Activated CD8-positive, alpha-beta memory T cell treated with anti-CD3 and anti-CD28 coated beads for 1 hour (primary cell): ENCODE measurements at places on chromosomes 2 and 18.

DNA sequence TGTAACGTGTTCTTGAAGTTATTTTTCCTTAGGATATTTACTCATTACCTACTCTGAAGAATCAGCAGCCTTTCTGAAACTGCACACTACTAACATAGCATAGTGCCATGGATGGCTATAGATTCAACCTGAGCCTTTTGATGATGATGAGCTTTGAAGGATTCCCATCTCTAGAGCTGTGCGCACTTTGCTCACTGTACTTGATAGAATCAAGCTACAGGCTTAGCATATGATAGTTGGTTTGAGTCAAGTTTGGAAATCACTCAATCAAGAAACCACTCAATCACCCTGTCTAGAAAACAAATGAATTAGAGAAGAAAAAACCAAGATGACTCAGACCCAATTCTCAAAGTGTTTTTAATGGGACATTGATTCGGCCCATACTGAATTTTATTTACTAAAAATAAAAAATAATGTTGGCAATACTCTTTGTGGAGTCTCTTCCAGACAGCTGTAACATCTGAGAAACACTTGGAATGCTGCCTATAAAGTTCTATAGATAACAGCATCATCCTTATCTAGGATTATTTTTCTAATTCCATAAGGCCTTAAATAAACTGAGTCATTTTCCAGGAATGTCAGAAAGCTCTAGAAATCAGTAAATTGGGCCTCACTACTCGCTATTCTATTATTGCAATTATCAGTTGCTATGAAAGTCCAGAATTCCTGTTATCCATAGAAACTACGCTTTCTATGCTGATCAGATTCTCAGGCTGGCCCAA is 259.0 kb upstream of the ERBB4 start:
- no peak for DNase-seq

- no peak for DNase-seq
These were observed 557.0 kb upstream of the CNTNAP5 start for GRCh38 chr2:123468071-123468470.

GRCh38 chr18:79353267-79353666 is 42.5 kb upstream of the NFATC1 start:
- DNase-seq: no peak

- DNase-seq: no peak
These were observed 34.1 kb upstream of the METAP1D start for GRCh38 chr2:171965661-171966060.

- DNase-seq: no peak
These were observed 23.7 kb downstream of the METTL4 start for GRCh38 chr18:2547477-2548087.

- no peak for DNase-seq
These were observed 98.9 kb downstream of the ACKR3 start for GRCh38 chr2:236668531-236668969.

DNA sequence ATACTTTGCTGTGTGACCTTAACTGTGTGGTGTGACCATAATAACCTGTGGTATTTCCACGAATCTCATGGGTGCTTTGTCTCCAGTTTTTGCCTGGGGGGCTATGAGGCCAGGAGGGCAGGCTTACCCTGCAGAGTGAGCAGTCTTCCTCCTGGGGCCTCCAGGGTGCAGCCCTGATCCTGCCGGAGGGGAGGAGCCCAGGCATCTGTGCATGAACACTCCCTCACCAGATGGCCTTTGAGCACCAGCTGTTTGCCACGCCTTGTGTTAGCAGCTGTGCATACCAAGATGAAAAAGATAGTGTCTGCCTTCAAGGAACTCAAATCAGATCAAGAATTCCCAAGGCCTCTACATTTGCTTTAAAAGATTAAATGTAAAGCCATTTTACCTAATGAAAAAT is 75.0 kb upstream of the RBM44 start:
- no peak for DNase-seq

DNA sequence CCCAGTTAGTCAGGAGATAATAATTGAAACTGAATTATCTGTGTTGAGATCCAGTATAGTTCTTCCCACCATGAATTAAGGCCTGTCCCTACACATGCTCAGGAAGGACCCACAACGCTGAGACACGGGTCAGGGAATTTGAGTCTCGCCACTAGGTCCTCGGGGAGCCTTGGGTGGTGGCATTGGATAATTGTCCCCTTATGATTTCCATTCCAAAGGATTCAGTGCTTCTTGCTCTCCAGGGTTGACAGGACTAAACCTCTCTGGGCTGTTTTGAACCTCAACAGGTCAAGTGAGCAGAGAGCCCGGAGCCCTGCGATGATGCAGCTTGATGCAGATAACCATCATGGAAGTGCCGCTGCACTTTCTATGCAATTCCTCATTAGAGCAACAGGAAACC is 253.7 kb upstream of the PXDN start:
- DNase-seq: no peak
